ENCODE measurements at places on chromosomes 6 and 20. TPM values are rescaled to one million over a fixed set of nuclear protein-coding genes. Genes with fewer than 3 reads are reported as not detected.

Gene KCNK15
- total RNA-seq = 0.20 TPM

GRCh38 chr6:47455533-47456209, 21.9 kb upstream of the CD2AP start:
- no peak overlapping the region for H3K27ac ChIP-seq
- 0 out of 2 replicates have a peak, but pooled peaks cover 10% of the 10 kb centered on the region for H3K4me1 ChIP-seq
- no peaks in the 10 kb centered on the region for H3K27me3 ChIP-seq
- peak; percentile 42 for DNase-seq
- H3K36me3 ChIP-seq = no peaks in the 10 kb centered on the region

Gene SLC17A9
- 0.22 TPM for total RNA-seq

GRCh38 chr6:150267686-150268561, 100.9 kb upstream of the IYD start:
- no peak overlapping the region for H3K27ac ChIP-seq
- H3K4me1 ChIP-seq = peaks cover 13% of the 10 kb centered on the region
- DNase-seq = no peak
- H3K4me3 ChIP-seq = no peak overlapping the region
- no peaks in the 10 kb centered on the region for H3K27me3 ChIP-seq

DNA sequence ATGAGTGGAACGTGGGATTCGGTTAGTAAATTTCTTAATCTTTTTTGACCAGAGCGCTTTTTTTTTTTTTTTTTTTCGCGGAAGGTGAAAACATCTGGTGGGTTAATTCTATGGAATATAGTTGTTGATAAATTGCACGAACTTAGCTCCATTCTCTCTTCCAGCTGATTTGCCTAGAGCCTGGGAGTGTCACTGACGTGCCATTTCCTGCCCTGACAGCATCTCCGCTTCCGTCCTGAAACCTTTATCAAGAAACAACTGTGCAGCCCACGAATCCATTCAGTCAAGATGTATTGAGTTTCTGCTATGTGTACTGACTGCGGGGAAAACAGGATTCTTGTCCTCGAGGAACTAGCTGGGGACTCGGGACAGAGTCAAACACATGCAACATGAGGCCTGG, 59.5 kb upstream of the TGM3 start:
- H3K36me3 ChIP-seq = no peaks in the 10 kb centered on the region
- peaks cover 14% of the 10 kb centered on the region for H3K4me1 ChIP-seq
- H3K27me3 ChIP-seq = no peaks in the 10 kb centered on the region
- H3K4me3 ChIP-seq = no peak overlapping the region

Gene TNXB
- total RNA-seq = 15.1 TPM

Gene PARD6B
- total RNA-seq = 80.3 TPM

DNA sequence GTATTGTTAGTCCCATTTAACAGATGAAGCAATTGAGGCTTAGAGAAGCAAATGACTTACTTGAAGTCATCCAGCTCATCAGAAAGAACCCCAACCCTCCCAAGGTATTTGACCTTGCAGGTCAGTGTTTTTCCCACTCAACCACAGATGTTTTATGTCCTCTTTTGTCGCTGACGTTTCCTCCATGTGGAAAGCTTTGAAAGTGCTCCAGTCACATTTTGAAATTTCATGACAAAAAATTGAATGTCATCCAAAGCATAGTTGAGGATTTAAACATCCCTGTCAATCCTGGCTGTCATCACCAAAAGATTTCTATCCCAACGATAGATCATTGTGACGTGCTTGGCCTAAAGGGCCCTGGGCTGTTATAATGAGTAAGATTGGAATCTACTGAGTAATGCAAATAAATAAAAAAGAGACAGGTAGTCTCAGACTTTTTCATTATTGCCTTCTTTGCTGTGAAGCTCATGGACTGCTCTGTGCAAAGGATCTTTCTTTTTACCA, 102.7 kb downstream of the TSHZ2 start:
- no peaks in the 10 kb centered on the region for H3K36me3 ChIP-seq
- no peak overlapping the region for H3K4me3 ChIP-seq
- H3K27me3 ChIP-seq = peaks cover 26% of the 10 kb centered on the region
- DNase-seq = no peak
- no peak overlapping the region for H3K27ac ChIP-seq

Gene PSMF1
- total RNA-seq = 166 TPM

Gene ECT2L
- not detected for total RNA-seq

- no peak for DNase-seq
- no peak overlapping the region for H3K4me3 ChIP-seq
- 0 out of 2 replicates have a peak, but pooled peaks cover 5% of the 10 kb centered on the region for H3K36me3 ChIP-seq
- no peaks in the 10 kb centered on the region for H3K4me1 ChIP-seq
- H3K27ac ChIP-seq = no peak overlapping the region
- no peaks in the 10 kb centered on the region for H3K27me3 ChIP-seq
These were observed 74.4 kb downstream of the NFATC2 start for GRCh38 chr20:51467956-51468626.
